ENCODE measurements at places on chromosomes 1 and 21. TPM values are rescaled to one million over a fixed set of nuclear protein-coding genes. Genes with fewer than 3 reads are reported as not detected.

GRCh38 chr1:94020764-94021579 is 100.0 kb downstream of the ABCA4 start:
- peaks cover 42% of the 10 kb centered on the region for H3K4me1 ChIP-seq
- 0 out of 2 replicates have a peak, but pooled peaks cover 1% of the 10 kb centered on the region for H3K27me3 ChIP-seq
- H3K36me3 ChIP-seq: no peaks in the 10 kb centered on the region
- no peak for DNase-seq
- H3K27ac ChIP-seq: peak overlapping the region; percentile 16

The HOOK1 gene
- 43.9 TPM for total RNA-seq

The CXADR gene
- total RNA-seq: 119 TPM

GRCh38 chr1:32040711-32041110 is 27.0 kb downstream of the KHDRBS1 start:
- H3K4me3 ChIP-seq: no peak overlapping the region
- H3K27me3 ChIP-seq: no peaks in the 10 kb centered on the region
- no peak for DNase-seq
- no peaks in the 10 kb centered on the region for H3K4me1 ChIP-seq
- no peak overlapping the region for H3K27ac ChIP-seq

DNA sequence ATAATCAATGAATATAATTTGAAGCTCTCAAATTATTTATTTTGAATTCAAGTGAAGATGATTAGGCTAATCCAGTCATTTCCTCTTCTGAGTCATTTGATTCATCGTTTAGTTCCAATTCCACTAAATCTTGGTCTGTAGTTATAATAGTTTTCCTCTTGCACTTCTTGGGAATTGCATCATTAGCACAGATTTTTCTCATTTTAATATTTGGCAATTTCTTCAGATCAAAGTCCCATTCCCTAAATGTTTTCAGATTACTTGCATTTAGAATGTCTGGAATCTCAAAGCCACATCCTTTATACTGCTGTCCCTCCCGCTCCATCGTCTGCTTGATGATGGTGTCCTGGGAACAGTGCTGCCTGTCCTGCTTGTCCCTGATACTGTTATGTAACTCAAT is 43.5 kb downstream of the MAST2 start:
- DNase-seq: no peak
- H3K4me3 ChIP-seq: no peak overlapping the region
- no peaks in the 10 kb centered on the region for H3K27me3 ChIP-seq

The LYST gene
- total RNA-seq: 0.99 TPM

- DNase-seq: peak; percentile 6
- H3K36me3 ChIP-seq: peaks cover 50% of the 10 kb centered on the region
- H3K4me1 ChIP-seq: peaks cover 8% of the 10 kb centered on the region
- H3K27me3 ChIP-seq: no peaks in the 10 kb centered on the region
- H3K4me3 ChIP-seq: no peak overlapping the region
Measured at GRCh38 chr21:46207006-46207919, 21.3 kb downstream of the LSS start.

GRCh38 chr1:53946252-53947171 is at the start of gene LRRC42:
Gene LRRC42, plus strand, starts transcription at chr1:53946350. Its CDS starts 5,650 bp downstream, at chr1:53952000.
- H3K36me3 ChIP-seq: no peaks in the 10 kb centered on the region
- H3K27ac ChIP-seq: peak within 1 kb of the TSS; percentile 68
- H3K4me3 ChIP-seq: peak within 1 kb of the TSS; percentile 87
- peaks cover 64% of the 10 kb centered on the region for H3K4me1 ChIP-seq

DNA sequence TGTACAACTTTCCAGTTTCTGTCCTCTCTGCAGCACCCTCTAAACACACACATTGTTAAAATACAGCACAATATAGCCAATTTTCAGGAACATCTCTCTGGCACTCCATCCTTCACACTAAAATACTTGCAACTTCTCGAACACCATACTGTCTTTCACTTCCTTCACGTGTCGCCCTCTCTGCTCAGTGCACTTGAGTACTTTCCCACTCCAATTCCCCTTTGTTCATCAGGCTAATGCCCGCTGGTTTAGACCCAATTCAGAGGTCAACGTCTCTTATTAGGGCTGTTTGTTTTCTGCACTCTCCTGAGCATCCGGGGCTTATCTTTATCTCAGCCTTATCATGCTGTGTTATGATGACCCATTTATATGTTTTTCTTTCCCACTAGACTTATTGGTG is 238.2 kb upstream of the SGIP1 start:
- no peak overlapping the region for H3K27ac ChIP-seq
- no peak for DNase-seq
- no peak overlapping the region for H3K4me3 ChIP-seq
- H3K36me3 ChIP-seq: no peaks in the 10 kb centered on the region

The KTI12 gene
- total RNA-seq: 9.4 TPM

DNA sequence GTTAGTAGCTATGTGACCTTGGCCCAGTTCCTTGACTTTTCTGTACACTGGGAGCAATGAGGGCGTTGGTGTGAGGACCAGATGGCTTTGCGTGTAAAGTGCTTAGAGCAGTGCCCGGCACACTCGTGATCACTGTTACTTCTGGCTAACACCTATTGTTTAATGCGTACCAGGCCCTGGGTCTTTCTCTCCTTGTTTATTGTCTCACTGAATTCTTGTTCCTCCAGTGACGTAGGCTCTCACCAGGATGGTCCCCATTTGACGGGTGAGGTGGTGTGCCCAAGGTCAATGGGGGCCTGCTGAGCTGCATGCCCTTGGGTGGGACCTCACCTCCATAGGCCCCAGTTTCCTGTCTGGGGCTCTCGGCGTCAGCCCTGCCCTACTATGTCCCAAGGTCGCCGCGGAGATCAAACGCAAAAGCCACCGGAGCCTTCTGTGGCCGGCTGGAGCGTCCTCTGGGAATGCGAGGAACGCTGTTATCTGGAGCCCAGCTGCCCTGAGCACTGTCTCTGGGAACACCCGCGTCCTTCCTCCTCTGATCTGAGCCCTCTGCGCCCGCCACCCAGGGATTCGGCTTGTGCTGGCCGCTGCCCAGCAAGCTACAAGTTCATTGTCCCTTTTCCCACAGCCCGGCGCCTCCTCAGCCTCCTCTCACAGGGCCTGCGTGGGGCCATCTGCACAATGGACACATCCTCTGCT is 28.9 kb downstream of the ALPL start:
- peaks cover 50% of the 10 kb centered on the region for H3K4me1 ChIP-seq
- H3K27me3 ChIP-seq: no peaks in the 10 kb centered on the region
- DNase-seq: no peak
- H3K27ac ChIP-seq: peak overlapping the region; percentile 93

- no peaks in the 10 kb centered on the region for H3K27me3 ChIP-seq
- no peaks in the 10 kb centered on the region for H3K36me3 ChIP-seq
- DNase-seq: no peak
- H3K4me3 ChIP-seq: no peak overlapping the region
Measured at GRCh38 chr1:178683291-178683690, 41.8 kb upstream of the RALGPS2 start.

The ITSN1 gene
- total RNA-seq: 79.4 TPM

DNA sequence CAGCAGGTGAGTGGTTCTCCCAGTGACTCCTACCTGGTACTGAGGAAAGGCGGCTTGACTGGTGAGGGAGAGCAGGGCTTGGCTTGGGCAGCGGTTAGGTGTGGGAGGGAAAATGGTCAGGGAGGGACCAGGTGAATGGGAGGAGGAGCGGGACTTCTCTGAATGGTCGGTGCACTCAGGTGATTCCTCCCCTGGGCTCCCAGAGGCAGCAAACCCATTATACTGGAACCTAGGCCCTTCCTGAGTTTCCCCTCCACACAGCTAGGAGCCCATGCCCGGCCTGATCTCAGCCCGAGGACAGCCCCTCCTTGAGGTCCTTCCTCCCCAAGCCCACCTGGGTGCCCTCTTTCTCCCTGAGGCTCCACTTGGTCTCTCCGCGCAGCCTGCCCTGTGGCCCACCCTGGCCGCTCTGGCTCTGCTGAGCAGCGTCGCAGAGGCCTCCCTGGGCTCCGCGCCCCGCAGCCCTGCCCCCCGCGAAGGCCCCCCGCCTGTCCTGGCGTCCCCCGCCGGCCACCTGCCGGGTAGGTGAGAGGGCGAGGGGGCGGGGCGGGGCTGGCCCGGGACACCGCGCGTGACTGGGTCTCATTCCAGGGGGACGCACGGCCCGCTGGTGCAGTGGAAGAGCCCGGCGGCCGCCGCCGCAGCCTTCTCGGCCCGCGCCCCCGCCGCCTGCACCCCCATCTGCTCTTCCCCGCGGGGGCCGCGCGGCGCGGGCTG is 2.3 kb downstream of the ARTN start:
- H3K27ac ChIP-seq: peak overlapping the region; percentile 93
- peak; percentile 48 for DNase-seq
- H3K27me3 ChIP-seq: peaks cover 8% of the 10 kb centered on the region
- H3K36me3 ChIP-seq: no peaks in the 10 kb centered on the region

- H3K4me1 ChIP-seq: peaks cover 18% of the 10 kb centered on the region
- H3K36me3 ChIP-seq: no peaks in the 10 kb centered on the region
- H3K4me3 ChIP-seq: no peak overlapping the region
- no peak overlapping the region for H3K27ac ChIP-seq
- no peak for DNase-seq
Measured at GRCh38 chr1:225657462-225657989, 4.6 kb upstream of the ENAH start.

DNA sequence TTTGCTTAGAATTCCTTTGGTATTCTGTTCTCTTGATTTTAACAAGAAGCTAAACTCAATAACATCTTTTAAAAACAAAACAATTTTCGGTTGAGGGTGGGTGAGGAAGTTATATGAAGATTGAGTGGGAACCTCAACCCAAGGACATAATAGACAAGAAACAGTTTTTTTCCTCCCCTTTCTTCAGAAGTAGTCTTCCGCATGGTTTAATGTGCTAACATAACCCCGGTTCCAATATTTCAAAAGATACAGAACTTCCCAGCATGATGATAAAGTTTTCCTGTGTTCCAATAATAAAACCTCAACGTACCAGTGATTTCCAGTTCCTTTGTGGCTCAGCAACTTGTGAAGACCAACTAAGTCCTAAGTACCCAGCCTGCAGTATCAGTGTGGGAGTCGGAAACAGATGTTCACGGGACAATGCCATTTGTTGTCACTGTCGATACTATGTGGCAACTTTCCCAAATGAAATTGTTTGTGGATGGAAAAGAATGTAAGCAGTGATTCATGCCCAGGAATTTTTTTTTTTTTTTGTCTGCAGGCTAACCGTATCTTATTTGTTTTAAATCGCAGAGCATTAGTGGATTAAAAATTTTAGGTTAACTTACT is 48.5 kb downstream of the NR5A2 start:
- no peak overlapping the region for H3K4me3 ChIP-seq
- H3K4me1 ChIP-seq: peaks cover 46% of the 10 kb centered on the region
- peaks cover 4% of the 10 kb centered on the region for H3K27me3 ChIP-seq
- DNase-seq: no peak
- H3K36me3 ChIP-seq: peaks cover 5% of the 10 kb centered on the region

- no peak overlapping the region for H3K27ac ChIP-seq
- H3K36me3 ChIP-seq: no peaks in the 10 kb centered on the region
- H3K27me3 ChIP-seq: peaks cover 3% of the 10 kb centered on the region
- no peak overlapping the region for H3K4me3 ChIP-seq
Measured at GRCh38 chr1:220344745-220345144, 72.5 kb upstream of the RAB3GAP2 start.

- no peak overlapping the region for H3K4me3 ChIP-seq
- no peaks in the 10 kb centered on the region for H3K4me1 ChIP-seq
- H3K27ac ChIP-seq: no peak overlapping the region
- no peaks in the 10 kb centered on the region for H3K27me3 ChIP-seq
Measured at GRCh38 chr1:211715971-211716370, 40.5 kb upstream of the NEK2 start.

GRCh38 chr1:15139654-15140350 is 13.7 kb upstream of the TMEM51 start:
- no peak overlapping the region for H3K27ac ChIP-seq
- H3K4me1 ChIP-seq: peaks cover 20% of the 10 kb centered on the region
- no peak overlapping the region for H3K4me3 ChIP-seq
- H3K27me3 ChIP-seq: peaks cover 5% of the 10 kb centered on the region

Measured in WTC11 (cell line).